ENCODE measurements at places on chromosomes 5 and 9.
A peak's percentile ranks its signal among the peaks of the same experiment; 100 is the strongest.

- DNase-seq: no peak
These were observed 3.4 kb downstream of the SLC38A9 start for GRCh38 chr5:55708732-55709131.

GRCh38 chr9:86908261-86908660 lies 39.0 kb downstream of the GAS1 start:
- no peak for DNase-seq

- DNase-seq: peak; percentile 94
These were observed 371.2 kb downstream of the NFIB start for GRCh38 chr9:13942695-13943094.

- DNase-seq: no peak
These were observed 69.0 kb downstream of the KLHL3 start for GRCh38 chr5:137666901-137667300.

GRCh38 chr9:118271936-118272335 lies 567.7 kb downstream of the TLR4 start:
- no peak for DNase-seq

GRCh38 chr9:134056483-134057306 lies 11.1 kb downstream of the BRD3 start:
- no peak for DNase-seq

GRCh38 chr5:13186177-13186576 lies 758.3 kb downstream of the DNAH5 start:
- DNase-seq: no peak

- no peak for DNase-seq
These were observed 298.6 kb upstream of the SLC30A5 start for GRCh38 chr5:68795190-68795589.

DNA sequence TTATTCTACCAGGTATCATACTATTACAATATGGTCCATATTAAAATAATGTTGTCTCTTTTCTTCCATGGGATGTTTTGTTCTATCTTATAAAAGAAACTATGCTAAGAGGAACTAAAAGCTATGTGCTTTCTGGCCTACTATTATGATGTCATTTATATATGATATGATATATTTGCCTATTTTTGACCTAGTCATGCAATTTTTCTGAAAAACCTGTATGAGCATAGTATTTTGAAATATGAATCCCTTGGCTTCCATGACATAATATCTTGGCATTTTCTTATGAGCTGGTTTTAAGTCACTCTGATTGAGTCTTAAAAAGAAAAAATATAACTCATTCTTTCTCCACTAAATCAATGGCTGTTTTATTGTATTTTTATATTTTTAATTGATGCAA lies 60.7 kb downstream of the MAN2A1 start:
- DNase-seq: no peak

GRCh38 chr5:59079622-59080620 lies 497.0 kb downstream of the RAB3C start:
- DNase-seq: peak; percentile 95

DNA sequence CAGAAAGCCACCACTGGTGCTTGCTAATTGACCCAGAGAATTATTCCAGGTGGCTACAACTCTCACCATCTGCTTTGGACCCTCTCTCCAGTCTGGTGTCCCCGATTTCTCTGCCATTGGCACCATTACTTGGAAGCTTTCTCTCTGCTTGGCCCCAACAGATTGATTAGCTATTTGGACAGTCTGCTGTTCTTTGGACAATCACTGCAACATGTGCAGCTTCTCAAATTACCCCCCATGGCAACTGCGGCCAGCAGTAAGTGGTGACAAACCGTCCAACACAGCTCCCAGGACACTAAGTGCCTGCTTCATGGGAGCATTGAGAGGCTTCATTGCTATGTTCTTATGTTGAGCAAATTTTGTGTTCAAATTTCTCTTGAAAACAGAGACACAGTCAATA lies 309.8 kb downstream of the TAF11L14 start:
- no peak for DNase-seq

- DNase-seq: no peak
These were observed 16.5 kb upstream of the NRARP start for GRCh38 chr9:137318602-137319001.

DNA sequence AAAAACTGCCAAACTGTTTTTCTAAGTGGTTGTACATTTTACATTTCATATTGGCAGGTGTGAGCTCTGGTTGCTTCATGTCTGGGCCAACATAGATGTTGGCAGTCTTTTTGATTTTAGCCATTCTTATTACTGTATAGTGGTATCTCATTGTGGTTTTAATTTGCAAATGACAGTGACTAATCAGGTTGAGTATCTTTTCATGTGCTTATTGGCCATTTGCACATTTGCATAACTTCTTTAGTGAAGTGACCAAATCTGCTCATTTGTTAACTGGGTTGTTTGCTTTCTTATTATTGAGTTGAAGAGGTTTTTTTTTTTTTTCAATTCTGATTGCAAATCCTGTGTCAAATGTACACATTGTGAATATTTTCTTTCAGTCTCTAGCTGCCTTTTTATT lies 36.9 kb upstream of the MSX2 start:
- DNase-seq: no peak

- DNase-seq: peak; percentile 60
These were observed 23.7 kb upstream of the PTGES start for GRCh38 chr9:129776566-129776937.

DNA sequence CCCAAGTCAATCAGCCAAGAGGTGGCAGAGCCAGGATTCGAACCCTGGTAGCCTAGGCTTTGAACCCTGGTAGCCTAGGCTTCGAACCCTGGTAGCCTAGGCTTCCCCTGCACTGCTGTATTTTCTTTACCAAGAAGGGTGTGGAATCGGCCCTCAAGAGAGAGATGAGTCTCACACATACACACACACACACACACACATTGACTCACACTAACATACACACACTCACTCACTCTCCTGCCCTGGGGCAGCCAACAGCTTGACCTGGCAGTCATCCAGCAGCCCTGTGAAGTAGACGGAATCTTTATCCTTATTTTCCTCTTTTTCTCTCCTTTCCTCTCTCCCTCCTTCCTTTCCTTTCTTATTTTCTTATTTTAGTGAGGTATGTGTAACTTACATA lies 55.4 kb upstream of the RPL26L1 start:
- DNase-seq: peak; percentile 96

DNA sequence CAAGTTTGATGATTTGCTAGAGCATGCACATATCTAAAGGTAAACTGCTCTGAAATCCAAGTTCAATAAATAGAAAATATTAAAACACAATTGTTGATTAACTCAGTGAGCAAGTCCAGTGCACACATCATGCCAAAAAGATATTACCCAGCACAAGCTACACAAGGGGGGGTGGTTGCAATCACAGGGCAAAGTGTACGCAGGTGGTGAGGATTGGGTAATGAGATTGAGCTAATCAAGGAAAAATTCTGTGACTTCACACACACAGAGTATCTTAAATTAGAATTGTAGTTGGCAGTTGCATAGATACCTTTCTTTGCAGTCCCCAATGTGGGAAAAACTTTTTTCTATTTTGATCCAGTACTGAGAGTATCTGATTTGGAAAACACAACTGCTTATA lies 156.1 kb upstream of the NTRK2 start:
- no peak for DNase-seq

GRCh38 chr9:107940616-107941595 lies 451.3 kb upstream of the KLF4 start:
- DNase-seq: no peak

DNA sequence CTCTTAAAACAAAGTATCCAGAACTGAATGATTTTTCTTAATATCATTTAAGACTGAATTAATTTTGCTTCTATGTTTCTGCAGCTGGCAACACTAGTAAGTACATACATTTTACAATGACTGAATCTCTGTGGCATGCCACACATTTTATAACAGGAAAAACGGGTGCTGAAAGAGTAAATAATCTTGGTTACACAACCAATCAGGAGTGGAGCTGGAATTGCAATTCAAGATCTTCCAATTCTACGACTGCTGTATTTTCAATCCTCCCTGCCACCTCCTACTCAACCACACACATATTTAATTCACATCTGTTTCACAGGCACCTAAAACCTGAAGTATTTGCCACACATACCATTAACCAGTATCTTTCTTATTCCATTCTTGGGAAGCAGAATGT lies 52.7 kb upstream of the NR5A1 start:
- DNase-seq: peak; percentile 79

DNA sequence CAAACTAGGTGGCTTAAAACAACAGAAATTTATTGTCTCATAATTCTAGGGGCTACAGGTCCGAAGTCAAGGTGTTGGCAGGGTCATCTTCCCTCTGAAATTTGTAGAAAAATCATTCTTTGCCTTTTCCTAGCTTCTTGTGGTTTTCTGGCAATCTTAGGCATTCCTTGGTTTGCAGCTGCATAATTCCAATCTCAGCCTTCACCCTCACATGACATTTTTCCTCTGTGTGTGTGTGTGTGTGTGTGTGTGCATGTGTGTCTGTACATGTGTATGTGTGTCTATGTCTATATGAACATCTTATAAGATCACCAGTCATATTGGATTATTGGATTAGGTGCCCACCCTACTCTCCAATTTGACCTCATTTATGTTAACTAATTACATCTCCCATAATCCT lies 330.6 kb downstream of the CHSY3 start:
- DNase-seq: peak; percentile 3

DNA sequence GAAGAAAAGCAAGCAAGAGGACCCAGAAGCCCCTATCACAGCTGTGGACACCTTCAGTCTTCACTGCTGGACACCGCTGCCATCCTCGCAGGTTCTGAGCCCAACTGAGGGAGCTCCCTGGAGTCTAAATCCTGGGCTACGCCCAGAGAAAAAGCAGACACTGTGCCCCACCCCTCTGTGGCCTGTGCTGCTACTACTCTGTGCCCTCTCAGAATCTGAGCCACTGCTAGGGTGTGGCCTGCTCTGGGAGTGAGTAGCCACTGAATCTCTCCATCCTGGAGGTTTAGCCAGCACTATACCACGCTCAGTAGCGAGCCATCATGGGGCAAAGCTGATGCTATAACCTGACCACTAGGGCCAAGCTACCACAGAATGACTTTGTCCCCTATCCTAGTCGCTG lies 338.2 kb downstream of the NPR3 start:
- DNase-seq: peak; percentile 43

DNA sequence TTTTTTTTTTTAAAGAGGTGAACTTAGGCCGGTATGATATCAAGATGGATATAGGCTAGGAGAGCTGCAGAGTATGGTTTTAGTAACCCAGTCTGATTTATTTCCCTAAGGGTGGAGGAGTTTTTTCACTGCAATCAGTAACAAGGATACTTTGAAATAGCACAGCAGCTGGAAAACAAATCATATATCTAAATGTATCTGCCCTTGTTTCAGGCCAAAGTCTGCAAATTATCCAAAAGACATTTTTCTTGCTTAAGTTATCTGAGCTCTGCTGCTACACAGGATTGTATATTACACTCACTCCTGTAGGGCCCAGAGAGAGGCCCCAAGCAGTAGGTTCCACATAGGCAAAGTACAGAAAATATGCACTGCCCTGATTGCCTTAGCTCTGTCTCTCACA lies 222.4 kb downstream of the NTRK2 start:
- DNase-seq: no peak

GRCh38 chr5:159497221-159497620 lies 166.9 kb upstream of the IL12B start:
- DNase-seq: no peak

DNA sequence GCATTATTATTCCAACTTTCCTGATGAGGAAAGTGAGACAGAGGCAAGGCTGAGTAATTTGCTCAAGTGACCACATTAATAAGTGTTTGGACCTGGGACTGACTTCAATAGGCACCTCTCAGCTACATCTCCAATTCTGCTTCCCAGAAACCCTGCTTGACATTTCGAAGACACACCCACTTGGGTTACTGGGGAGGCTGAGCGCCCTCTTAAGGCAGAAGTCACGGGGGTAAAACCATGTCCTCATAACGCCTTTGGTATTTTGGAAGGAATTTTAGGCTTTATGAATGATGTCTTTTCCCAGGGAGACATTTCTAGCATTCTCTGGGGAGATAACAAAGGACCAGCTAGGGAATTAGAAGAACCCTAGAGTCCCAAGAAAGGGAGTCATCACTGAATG lies 53.3 kb downstream of the TRPC7 start:
- DNase-seq: no peak

GRCh38 chr5:2530609-2531008 lies 220.9 kb downstream of the IRX2 start:
- no peak for DNase-seq

DNA sequence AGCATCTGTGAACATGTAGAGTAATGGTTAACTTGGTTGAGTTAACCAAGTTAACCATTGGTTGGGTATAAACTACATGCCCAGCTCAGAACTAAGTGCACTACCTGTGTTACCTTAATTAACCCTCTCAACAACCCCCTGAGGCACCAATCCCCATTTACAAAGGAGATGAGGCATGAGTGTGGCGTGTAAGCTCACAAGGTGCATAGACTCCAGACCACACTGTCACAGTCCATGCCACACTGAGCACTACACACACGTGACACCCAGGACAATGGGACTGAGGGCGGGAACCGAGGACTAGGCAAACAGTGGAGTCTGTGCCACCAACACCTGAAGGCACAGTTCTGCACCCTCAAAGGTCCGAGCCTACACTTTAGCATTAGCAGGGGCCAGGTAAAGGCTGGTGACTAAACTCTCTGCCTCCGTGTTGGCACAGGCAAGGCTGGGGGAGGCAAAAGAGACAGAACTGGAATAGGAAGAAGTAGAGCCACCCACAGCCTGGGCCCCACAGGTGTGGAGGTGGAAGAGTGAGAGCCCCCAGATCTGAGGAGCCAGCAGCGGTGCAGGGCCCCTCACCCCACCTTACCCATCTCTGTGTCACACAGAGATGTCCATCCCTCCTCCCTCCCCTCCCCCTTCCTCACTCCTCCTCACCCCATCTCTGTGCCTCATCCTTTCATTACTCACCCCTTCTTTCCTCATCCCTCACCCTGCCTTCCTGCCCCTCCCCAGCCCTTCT lies 2.2 kb upstream of the DNAJB5 start:
- no peak for DNase-seq

DNA sequence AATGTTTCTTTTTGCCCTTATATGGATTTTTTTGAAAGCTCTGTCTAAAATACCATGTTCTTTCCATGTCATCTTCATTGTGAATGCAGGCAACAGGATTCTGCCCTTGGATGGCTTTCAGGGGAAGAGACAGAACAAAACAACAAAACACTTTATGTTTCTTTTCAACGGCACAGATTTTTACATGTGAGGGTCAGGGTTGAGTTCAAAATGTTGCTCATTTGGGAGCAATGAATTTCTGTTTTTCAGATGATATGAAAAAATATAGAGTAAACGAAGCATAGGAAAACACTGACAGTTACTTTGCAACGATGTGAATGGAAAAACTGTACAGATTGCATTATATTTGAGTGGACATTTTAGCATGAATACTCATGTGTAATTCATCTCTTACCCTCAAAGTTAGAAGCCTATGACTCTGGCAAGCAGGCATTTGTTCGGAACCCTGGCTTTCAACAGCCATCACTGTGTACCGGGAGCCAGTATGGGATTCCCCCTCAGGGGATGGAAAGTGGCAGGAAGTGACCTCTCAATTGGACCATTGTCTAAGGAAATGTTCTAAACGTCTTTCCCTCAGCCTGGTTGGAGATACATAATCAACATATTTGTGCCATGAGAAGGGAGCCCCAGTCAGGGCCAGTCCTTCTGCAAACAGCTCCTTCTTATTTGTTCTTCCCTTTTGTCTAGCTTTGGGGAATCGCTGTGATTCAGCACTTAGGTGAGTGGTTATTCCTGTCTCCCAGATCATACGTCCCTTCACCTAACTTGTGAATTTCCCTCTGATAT lies 153.9 kb upstream of the MEF2C start:
- peak; percentile 53 for DNase-seq

All from EH (cell line).